ENCODE measurements at places on chromosomes 3 and 15. TPM values are rescaled to one million over a fixed set of nuclear protein-coding genes. Genes with fewer than 3 reads are reported as not detected.

GRCh38 chr3:141081141-141081795, 30.1 kb downstream of the SPSB4 start:
- no peak for DNase-seq

- DNase-seq, result no peak
These were observed 64.7 kb downstream of the PFN2 start for GRCh38 chr3:149906036-149906435.

GRCh38 chr3:139982404-139982803, 47.4 kb downstream of the CLSTN2 start:
- DNase-seq, result no peak

Gene SLC22A14
- 0.08 TPM for polyA plus RNA-seq

GRCh38 chr3:132645058-132645457, 14.6 kb downstream of the ACAD11 start:
- no peak for DNase-seq

Gene FOXB1
- polyA plus RNA-seq, result not detected

DNA sequence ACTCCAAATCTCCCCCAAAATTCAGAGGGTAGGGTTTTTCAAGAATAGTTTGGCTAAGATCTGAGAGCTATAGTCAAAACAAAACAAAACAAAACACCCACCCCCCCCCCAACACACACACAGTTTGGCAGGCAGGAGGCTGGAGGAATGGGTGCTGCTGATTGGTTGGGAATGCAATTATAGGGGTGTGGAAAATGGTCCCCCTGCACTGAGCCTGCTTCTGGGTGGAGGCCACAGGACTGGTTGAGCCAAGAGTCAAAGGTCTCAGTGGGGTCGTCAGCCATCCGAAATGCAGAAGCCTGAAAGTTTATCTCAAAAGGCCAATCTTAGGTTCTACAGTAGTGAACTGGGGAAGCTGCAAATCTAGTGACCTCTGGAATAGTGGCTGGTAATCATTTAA, 2.5 kb upstream of the HACD2 start:
- no peak for DNase-seq

DNA sequence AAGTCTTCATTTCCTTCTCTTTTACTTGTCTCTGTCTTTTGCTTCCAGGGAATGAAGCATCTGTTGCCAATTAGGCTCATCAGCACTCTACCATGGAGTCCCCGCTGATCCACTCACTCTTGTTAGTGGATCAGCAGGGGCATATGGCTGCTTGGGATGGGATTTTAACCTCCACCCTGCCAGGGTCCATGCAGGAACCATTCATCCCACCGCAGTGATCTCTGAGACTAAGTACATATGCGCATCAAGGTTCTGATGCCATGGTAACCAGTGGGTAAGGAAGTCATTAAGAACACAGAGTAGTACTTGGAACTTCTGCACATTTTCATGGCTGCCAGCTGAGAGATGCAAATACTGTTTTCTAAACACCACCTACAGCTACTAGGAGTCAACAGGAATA, 374.0 kb upstream of the ALCAM start:
- DNase-seq, result no peak

Gene EEF1AKMT4
- polyA plus RNA-seq, result 4.0 TPM

- DNase-seq, result no peak
These were observed 5.8 kb downstream of the TLE3 start for GRCh38 chr15:70091726-70092463.

- DNase-seq, result no peak
These were observed 140.3 kb upstream of the UBE3A start for GRCh38 chr15:25579127-25579526.

DNA sequence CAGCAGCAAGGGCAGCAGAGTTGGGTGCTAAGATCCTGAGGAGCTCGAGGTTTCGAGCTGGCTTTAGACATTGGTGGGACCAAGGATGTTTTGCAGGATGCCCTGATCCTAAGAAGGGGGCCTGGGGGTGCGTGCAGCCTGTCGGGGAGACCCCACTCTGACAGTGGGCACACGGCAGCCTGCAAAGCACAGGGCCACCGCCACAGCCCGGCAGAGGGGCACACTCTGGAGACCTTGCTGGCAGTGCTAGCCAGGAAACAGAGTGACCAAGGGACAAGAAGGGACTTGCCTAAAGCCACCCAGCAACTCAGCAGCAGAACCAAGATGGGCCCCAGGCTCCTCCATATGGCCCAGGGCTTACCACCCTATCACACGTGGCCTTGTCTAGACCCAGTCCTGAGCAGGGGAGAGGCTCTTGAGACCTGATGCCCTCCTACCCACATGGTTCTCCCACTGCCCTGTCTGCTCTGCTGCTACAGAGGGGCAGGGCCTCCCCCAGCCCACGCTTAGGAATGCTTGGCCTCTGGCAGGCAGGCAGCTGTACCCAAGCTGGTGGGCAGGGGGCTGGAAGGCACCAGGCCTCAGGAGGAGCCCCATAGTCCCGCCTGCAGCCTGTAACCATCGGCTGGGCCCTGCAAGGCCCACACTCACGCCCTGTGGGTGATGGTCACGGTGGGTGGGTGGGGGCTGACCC, 18.8 kb downstream of the SEC61A1 start:
- no peak for DNase-seq

Data from CD14-positive monocyte (primary cell).